ENCODE measurements at places on chromosomes 4 and X.

GRCh38 chrX:118507766-118508165 lies 12.2 kb downstream of the DOCK11 start:
- peak; percentile 80 for DNase-seq

DNA sequence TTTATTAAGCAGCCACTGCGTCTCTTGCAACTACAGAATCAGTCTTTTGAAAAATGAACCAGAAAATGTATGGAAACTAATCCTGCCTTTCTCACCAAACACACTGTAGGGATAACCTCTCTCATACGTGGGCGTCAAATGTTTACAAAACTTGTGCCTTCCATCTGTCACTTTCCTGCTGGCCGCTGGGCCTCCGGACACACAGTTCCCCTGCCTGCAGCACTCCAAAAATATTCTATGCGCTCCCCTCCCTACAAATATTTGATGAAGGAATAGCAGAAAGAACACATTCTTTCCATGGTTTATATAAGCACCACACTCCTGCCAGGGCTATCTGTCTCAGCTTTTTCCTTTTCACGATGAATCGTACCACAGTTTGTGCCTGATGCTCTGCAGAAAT lies 14.9 kb upstream of the CYTL1 start:
- DNase-seq = no peak

- no peak for DNase-seq
Observed at GRCh38 chr4:24824720-24825119, 29.3 kb downstream of the SOD3 start.

DNA sequence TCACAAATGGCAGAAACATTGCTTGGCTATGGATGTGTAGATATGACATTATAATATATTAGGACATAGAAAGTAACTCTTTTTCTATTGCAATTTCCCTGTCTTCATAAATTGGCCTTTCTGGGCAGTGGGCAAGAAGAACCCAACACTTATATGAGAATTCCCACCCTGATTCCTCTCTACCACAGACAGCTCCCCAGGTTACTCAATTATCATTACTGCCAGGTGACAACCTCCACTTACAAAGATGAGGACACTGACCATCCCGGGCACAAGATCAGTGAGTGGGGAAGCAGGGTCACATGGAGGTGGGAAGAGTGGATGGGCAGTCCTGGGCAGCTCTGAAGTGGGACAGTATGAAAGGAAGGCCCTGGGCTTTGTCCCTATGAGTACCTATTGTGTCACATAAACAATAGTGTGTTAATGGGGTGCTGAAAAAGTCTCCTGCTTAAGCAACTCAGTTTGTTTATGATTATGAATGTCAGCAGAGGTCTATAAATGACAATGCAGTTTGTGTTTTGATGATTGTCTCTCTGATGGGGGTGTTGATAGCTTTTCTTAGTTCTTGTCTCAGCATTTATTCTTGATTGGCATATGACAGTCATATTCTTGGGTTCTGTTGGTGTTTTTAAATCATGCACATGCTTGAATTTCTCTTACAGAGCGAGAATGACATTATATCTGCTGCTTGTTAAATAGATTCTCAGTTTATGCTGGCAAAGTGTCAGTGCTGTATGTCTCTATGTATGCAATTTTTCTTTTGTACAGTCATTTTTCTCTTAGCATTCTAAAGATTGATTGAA lies 99.9 kb downstream of the SLIT2 start:
- DNase-seq = no peak

DNA sequence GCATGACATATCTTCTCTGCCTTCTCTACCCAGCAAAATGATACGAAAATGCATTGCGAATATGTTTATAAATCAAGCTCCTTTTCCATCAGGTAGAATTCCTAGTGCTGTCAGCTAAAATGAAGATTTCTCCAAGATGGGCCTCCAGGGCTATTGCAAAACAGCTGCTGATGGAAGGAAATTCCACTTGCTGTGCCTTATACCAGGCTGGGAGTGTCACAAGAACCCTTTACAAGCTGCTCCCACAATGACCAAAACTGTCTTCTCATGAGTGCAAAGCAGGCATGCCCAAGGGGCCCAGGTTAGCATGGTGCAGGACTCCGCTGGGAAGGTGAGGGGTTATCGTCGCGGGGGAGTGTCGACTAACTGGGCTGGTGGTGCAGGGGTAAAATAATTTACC lies 8.7 kb downstream of the HNRNPH2 start:
- no peak for DNase-seq

Measured in renal cortical epithelial cell (primary cell).